ENCODE measurements at places on chromosomes 1 and 21.

- peak; percentile 20 for DNase-seq
These were observed 8.7 kb downstream of the UBE2G2 start for GRCh38 chr21:44792702-44793591.

DNA sequence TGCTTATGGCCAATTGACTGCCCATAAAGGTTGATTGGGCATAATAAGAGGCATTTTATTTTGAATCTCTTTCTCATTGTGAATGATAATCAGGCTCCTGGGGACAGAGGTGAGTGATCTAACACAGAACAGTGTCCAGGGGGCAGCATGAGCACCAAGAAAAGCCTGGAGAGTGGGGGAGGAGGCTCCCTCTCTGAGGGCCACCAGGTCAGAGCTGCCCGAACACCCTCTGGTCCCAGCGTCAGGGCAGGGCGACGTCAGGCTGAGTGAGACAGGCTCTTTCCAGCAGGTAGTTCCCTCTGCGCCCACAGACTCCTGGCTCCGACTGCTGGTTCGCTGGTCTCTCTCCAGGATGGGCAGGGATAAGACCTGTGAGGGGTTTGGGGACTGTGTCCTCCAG is 250.2 kb upstream of the C1orf174 start:
- DNase-seq = no peak

GRCh38 chr1:240234485-240235210 is 143.0 kb downstream of the FMN2 start:
- DNase-seq = peak; percentile 75

DNA sequence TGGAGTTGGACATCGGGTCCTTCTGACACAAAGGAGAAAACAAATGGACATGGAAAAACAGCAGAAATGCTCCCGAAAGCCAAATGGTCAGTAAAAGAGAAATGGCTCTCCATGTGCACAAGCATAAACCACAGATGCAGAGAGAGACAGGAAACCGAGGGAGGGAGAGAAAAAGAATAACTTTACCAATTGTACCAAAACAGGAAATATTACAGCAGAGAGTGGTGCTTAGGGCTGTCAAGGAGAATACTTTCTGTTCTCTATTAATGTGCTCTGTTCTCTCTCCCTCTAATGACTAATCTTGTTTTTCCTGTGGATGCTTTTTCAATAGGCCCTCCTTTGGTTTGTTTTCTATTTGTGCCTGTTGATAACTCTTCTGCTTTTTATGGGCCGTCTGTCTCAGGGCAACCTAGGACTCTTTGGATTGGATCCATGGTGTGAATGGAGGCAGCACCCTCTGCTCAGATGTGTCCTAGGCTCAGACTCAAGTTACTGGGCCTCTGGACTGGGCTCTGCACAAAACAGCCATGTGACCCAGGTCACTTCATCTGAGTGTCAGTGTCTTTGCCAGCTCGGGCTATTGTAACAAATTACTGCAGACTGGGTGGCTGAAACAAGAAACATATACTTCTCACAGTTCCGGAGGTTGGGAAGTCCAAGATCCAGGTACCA is 663.0 kb downstream of the NPHP4 start:
- DNase-seq = no peak

- peak; percentile 59 for DNase-seq
These were observed 38.1 kb downstream of the HSD3B2 start for GRCh38 chr1:119453021-119453420.

- no peak for DNase-seq
These were observed 562 bp downstream of the SYTL1 start for GRCh38 chr1:27342391-27342777.

DNA sequence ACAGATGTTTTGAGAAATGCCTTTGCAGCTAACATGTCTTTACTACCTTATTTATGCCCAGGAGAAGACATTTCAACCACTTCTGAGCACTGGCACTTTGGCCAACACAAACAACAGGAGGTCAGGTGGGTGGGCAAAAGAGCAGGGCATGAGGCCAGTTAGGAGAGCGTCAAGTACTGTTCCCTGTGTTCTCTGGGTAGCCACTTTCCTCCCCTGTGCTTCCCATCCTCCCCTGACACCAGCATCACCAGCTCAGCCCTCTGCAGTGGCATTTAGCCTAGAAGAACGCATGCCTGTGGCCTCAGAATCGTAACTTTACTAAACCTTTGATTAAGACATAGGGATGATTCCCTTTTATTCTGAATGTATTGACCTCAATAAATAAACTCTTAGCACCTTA is 18.3 kb downstream of the BTG2 start:
- no peak for DNase-seq

DNA sequence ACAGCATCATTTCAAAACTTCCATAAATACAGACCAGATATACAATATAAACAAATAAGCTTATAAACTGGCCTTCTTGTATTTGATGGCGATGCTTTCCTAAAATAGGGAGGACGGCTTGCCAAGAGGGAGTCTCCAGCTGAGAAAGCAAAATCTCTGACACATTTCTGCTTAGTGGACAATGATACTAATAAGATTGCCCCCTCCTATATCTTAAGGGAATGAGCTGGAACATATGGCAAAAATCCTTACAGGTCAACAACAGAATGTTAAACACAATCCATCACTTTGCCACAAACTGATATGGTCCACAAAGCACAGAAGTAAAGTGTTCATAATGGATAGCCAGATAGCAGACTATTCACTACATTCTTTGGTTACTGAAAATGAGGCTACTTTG is 7.1 kb upstream of the GADD45A start:
- DNase-seq = no peak

- no peak for DNase-seq
These were observed 207.6 kb upstream of the HMCN1 start for GRCh38 chr1:185526344-185527307.

DNA sequence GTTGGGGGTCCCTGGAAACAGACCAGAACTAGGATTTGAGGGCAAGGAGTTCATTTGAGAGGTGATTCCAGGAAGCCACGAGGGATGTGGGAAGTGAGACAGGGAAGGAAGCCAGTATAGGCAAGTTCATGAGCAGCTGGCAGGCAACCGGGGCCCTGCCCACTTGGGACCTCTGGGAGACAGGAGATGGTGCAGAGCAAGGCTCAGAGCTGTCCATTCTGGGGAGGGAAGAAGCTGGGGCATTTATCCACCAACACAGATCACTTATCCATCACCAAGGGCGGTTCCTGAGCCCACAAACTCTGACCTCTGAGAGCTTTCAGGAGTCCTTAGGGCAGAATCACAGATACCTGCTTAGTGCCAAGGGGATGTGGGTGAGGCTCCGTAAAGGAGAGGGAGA is 16.8 kb downstream of the EDN2 start:
- no peak for DNase-seq

DNA sequence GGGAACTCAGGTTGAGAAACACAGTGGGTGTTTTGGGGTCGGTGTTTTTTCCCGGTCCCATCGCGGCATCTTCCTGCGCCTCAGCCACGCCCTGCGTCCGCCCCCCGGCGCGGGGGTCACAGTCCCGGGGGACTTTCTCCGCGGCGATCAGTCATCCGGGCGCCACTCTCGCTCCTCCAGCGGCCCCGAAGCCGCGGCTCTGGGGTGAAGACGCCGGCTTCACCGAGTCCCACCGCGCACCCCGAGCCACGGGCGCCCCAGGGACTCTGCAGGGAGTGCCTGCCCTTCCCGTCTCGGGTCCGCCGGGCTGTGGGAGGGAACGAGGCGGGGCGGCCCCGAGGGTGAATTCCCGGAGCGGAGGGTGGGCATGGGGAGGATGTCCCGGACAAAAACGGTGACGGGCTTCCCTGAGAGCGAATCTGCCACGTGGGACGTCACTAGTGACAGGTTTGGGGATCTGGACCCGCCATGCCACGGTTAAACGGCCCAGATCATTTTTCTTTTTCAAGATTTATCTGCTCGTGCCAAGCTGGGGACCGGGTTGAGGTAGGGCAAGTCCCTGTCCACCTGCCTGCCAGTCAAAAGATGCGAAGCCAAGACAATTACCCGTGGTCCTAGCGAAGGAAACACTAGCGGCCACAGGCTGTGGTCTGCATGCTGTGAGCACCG is 717 bp upstream of the BATF3 start:
- DNase-seq = no peak

DNA sequence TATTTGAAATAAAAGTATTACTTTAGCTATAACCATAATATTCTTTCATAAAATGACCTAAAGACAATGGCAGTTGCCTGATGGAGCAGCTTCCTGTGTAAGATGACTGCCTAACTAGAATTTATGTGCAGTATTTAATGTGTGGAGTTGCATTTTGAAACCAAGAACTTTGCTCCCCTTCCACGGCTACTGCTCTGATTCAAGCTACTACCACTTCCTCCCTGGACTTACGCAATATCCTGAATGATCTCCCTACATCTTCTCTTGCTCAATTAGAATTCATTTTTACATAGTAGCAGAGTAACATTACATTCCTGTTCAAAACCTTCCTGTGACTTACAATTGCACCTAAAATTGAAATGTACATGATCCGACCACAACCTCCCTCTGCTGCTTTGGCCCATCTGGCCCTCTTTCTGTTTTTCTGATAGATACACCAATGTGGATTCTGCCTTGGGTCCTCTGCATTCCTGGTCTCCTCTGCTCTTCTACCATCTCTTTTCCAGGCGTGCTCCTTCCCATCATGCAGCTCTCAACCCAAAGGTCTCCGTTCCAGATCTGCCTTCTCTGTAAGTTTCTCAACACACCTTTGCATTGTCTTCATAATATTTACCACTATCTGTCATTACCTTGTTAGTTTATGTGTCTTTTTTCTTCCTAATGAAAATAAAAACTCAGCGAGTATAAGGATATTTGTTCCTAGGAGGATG is 47.4 kb upstream of the USP25 start:
- peak; percentile 27 for DNase-seq

GRCh38 chr1:9728451-9729295 is 77.1 kb downstream of the PIK3CD start:
- no peak for DNase-seq

DNA sequence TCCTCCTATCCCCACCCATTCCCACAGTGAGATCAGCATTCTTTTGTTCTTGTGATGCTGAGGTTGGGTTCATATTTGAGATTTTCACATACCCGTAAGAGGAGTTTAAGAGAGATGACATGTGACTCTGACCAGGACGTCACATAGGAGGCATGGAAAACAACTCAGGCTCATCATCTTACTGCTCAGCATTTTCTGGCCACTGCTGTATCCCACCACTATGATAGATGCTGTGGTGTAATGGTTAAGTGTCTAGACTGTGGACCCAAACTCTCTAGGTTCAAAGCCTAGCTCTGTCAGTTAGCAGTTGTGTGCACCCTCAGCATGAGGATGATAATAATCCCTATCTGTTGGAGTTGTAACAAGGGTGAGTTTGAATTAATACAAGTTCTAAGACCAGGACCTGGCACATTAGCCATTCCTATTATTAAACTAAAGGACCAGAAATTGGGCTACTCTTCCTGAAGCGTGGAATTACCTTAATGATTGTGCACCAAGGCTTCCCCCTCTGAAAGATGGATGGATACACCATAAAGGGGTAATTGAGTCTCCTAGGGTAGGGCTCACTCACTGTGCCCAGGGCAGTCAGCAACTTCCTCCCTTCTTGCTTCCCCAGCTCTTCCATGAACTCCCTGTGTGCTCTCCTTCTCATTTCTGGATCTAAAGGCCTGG is 40.9 kb downstream of the LGR6 start:
- no peak for DNase-seq

DNA sequence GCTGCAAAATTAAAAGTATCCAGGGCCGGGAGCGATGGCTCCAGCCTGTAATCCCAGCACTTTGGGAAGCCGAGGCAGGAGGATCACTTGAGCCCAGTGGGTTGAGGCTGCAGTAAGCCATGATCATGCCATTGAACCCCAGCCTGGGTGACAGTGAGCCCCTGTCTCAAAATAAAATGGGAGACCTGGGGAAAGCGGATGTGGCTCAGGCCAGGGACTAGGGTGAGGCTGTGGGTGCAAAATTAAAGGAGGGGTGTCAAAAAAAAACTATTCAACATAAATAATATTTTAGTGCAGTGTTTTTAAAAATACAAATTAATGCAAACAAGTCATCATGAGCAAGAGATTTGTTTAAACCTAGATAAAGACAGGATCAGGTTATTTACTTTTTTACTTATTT is 100.1 kb upstream of the SLC45A1 start:
- no peak for DNase-seq

DNA sequence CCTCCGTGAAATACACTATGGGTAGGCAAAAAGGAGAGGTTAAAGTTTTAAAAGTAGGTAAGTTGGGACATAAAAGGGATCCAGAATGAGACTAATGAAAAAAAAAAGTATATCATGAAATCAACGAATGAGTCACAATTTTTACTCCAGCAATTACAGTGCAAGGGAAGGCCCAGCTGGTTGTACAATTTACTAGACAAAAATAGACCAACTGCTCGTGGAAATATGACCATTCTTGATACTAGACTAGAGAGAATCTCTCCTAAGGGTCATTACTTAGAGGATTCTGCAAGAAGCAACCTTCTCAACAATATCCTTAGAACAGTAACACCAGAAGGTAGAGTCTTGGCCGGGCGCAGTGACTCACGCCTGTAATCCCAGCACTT is 55.1 kb upstream of the EFHD2 start:
- DNase-seq = peak; percentile 25

- no peak for DNase-seq
These were observed 99.5 kb downstream of the FGGY start for GRCh38 chr1:59396387-59396786.

DNA sequence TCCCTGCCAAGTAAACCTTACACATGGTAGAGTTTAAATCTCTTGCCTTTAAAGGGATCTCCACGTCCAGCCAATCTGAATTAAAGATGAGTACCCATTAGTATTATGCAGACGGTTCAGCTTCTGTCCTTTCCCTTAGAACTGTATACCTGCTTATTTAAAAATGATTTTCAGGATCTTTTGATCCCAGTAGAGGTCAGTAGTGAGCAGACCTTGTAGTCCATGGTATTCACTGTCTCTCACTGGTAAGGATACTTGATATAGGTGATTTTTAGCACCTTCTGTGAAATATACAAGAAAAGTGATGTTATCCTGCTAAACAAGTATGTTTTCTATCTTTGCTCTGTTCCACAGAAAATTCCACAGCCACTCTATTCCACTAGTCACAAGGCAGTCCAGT is 1211.6 kb upstream of the ADGRL4 start:
- no peak for DNase-seq

GRCh38 chr1:163202833-163203451 is at the start of gene RGS5:
Gene RGS5 (minus strand): TSS chr1:163202916. CDS start chr1:163202835, 81 bp downstream.
- no peak for DNase-seq

- DNase-seq = peak; percentile 23
These were observed 387.8 kb upstream of the LYPLAL1 start for GRCh38 chr1:218785928-218786327.

- no peak for DNase-seq
These were observed 1.3 kb upstream of the MYOC start for GRCh38 chr1:171653796-171654195.

All from AG09309 (cell line).